Right atrium auricular region (tissue), 2 donors: ENCODE measurements at places on chromosomes 11 and 22. TPM values are rescaled to one million over a fixed set of nuclear protein-coding genes. Genes with fewer than 3 reads are reported as not detected.

- DNase-seq = no peak
Measured at GRCh38 chr11:9858218-9858617, 194.3 kb downstream of the SWAP70 start.

- DNase-seq = no peak
Measured at GRCh38 chr11:1889941-1890855, 1.5 kb downstream of the PRR33 start.

GRCh38 chr11:1224111-1224490 lies 1.2 kb downstream of the MUC5B start:
- DNase-seq = no peak

- no peak for DNase-seq
Measured at GRCh38 chr11:60127311-60127811, 38.9 kb downstream of the MS4A2 start.

NPAS4 gene
- 0.19 TPM for total RNA-seq

UBQLN3 gene
- total RNA-seq = not detected

RNF26 gene
- total RNA-seq = 10.3 TPM

GRCh38 chr11:121032546-121032945 lies 8.6 kb downstream of the TBCEL start:
- no peak for DNase-seq

MMP1 gene
- total RNA-seq = not detected

DLG2 gene
- 6.6 TPM for total RNA-seq

- no peak for DNase-seq
Measured at GRCh38 chr22:37281195-37281594, 1.1 kb upstream of the CYTH4 start.

GRCh38 chr22:24455751-24456426 lies 28.5 kb downstream of the ADORA2A start:
- DNase-seq = peak; percentile 75
